ENCODE measurements at places on chromosomes 6 and 20.

GRCh38 chr6:125867483-125867942, 76.8 kb downstream of the NCOA7 start:
- no peak for DNase-seq

- DNase-seq = no peak
Measured at GRCh38 chr6:27591699-27592480, 119.0 kb upstream of the ZNF184 start.

DNA sequence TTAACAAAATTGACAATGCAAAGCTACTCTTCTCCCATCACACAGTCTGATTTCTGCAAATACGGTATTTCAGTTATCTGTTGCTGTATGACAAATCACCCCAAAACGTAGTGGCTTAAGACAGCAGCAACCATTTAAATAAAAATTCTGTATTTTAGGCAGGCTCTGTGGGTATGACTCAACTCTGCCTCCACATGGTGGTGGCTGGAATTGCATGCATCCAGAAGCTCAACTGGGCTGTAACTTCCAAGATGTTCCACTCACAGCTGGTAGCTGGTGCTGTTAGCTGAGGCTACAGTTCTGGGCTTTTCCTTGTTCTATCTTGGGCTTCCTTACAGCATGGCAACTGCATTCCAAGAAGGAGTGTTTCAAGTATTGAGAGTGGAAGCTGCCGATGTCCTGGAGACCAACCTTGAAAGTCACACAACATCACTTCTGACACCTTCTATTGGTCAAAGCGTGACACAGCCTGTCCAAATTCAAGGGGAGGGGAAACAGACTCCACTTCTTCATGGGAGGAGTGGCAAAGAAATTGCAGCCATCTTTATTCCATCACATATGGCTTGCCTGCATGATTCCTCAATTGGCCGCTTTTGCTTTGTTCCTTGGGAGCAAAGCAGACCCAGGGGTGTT, 39.7 kb upstream of the TULP1 start:
- DNase-seq = no peak

- no peak for DNase-seq
Measured at GRCh38 chr6:37137201-37138090, 32.5 kb upstream of the PIM1 start.

GRCh38 chr6:12280458-12280857, 9.7 kb upstream of the EDN1 start:
- no peak for DNase-seq

DNA sequence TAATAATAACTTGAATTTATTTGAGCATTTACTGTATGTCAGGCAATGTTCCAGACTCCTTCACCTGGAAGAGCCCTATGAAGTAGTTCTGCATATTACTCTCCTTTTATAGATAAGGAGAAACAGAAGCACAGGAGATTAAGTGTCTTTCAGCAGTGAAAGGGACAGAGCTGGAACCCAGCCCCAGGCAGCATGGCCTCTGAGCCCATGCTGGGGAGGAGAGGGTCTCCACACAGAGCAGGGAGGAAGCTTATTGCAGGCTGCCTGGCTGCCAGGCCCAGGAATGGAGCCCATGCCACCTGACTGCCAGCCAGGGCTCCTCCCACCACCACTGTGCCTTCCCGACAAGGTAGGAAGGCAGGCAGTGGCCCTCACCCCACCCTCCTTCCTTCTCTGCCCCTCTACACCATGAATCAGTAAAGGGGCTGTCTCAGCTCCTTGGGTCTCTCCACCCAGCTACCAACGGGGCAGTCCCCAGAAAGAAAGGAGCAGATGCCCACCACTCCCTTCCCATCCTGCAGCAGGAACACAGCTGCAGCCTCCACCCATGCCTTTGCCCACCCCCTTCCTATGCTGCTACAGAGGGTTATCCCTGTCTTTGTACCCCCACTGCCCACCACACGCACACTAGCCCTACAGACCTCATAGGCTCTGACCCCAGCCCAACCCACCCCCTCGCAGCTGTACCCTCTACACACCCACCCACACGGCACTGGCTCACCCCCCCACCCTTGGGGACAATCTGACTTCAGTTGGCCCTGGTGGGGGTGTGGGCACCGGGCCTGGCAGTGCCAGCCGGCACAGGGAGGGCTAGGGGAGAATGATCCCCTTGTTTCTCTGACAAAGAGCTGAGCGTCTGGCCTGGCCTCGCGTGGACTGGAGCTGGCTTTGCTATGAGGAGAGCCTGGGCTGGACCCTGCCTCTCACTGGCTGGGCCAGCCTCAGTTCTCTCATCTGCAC, 41.8 kb downstream of the TFEB start:
- DNase-seq = peak; percentile 88

DNA sequence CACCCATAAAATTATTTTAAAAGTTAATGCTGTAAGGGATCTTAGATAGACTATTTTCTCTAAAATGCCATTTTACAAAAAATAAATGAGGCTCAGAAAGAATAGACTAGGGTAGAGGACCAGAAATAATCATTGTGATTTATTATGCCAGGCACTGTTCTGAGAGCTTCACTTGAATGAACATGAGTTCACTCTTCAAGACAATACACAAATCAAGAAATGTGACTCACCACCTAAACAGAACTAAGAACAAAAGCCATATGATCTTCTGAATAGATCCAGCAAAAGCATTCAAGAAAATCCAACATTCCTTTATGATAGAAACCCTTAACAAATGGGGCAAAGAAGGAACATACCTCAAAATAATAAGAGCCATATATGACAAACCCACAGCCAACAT, 582.0 kb downstream of the PKHD1 start:
- no peak for DNase-seq

- no peak for DNase-seq
Measured at GRCh38 chr6:24926192-24926591, 9.6 kb downstream of the RIPOR2 start.

DNA sequence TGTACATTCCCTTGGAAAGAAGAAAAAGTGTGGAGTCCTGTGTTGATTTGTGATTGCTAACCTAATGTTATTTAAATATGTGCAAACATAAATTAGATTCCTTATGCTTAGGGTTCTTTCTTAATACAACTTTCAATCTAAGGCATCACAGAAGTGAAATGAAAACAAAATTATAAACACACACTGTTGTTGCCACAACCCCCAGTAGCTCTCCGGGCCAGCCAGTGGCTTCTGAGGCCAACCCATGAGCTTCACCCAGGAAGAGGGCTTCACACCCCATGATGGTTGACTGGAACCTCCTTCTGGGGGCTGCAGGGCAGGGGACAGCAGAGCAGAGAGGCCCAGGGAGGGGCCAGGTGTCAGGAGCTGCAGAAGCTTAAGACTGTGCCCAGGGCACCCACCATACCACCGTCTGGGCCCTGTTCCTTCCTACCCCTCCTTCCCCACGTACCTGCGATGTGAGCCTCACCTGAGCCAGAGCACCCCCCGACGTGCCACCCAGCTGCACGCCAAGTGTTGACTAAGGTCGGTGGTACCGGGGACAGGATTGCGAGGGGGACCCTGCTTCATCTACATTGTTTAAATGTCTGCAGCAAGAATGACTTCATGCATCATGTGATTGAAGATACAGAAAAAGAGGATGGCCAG, 110.5 kb downstream of the FAM120B start:
- no peak for DNase-seq

- no peak for DNase-seq
Measured at GRCh38 chr6:12037798-12038197, 25.7 kb downstream of the HIVEP1 start.

DNA sequence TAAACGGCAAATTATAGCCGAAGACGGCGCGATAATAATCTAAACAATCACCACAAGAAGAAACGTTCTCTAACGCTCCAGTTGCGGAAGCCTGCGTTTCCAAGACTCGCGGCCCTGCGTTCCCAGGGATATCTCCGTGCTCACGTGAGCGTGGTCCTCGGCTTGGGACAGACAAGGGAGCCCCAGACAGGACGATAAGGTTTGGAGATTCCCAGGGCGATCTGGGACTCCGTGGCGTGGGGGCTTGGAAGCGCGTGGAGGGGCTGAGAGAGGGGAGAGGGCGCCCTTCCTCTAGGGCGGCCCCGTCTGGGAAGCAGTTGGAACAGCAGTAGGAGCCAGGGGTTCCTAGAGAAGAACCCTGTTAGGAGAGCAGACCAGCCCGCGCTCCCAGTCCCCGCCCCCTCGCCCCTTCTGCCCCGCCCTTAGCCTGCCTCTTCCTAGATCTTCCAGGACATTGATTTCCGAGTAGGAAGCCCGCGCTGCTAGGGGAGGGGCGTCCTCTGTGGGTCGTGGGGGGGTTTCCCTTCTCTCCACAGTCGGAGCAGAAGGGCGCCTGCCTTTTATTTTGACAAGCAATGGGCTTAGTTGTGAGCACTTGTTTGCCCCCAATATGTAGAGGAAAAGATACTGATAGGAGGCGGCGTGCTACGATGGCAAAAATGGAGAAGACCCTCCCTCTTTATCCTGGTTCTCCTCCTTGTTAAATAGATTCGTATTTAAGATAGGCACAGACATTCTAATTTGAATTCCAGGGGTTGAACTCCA, 10.6 kb downstream of the NRN1 start:
- DNase-seq = no peak

DNA sequence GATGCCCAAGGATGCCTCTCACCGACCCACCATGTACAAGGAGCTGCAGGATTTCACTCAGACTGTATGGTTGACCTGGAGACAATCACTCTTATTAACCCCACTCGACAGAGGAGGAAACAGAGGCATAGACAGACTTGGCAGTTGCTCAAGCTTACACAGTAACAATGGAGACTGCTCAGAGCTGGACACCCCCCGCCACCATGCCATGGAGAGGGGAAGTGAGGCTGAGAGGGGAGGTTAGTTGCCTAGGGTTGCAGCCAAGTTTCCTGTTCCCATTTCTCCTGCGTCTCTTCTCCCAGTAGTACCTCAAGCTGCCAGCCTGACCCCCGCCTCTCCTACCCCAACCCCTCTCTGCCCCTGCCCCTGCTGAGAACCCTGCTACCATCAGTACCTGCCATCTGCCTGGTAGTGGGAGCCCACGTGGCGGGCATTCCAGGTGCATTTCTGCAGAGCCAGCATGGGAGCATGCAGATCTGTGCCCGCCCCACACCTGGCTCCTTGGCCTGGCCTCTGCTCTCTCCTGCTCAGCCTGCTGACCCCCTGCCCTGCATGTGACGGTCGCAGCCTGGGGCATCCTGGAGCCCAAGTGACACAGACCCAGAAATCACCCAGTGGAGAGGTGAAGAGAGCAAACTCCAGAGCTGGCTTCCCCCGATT, 157.7 kb downstream of the PREX1 start:
- no peak for DNase-seq

DNA sequence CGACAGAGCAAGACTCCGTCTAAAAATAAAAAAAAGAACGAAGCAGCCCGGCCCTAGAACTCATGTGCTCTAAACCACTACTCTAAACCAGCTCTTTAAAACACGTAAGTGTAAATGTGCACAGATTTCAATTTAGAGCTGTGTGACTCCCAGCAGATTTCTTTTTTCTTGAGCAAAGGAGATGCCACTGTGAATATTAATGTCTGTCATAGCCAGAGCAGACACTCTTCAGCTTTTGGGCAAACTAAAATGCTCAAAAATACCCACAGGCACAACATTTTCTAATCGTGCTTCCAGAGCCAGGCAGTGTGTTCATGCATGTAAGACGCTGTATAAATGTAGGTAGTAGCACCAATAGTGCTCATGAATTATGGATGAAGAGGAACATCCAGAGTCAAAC, 218.9 kb upstream of the PLCB4 start:
- DNase-seq = no peak

GRCh38 chr6:43723737-43724295, 36.2 kb upstream of the MRPS18A start:
- no peak for DNase-seq

GRCh38 chr20:57736738-57737347, 27.0 kb upstream of the PMEPA1 start:
- DNase-seq = no peak

All from nucleus accumbens (tissue), 56 donors.